ENCODE measurements at places on chromosomes 4 and X.

- DNase-seq: no peak
Measured at GRCh38 chr4:43485196-43485595, 592.7 kb downstream of the GRXCR1 start.

DNA sequence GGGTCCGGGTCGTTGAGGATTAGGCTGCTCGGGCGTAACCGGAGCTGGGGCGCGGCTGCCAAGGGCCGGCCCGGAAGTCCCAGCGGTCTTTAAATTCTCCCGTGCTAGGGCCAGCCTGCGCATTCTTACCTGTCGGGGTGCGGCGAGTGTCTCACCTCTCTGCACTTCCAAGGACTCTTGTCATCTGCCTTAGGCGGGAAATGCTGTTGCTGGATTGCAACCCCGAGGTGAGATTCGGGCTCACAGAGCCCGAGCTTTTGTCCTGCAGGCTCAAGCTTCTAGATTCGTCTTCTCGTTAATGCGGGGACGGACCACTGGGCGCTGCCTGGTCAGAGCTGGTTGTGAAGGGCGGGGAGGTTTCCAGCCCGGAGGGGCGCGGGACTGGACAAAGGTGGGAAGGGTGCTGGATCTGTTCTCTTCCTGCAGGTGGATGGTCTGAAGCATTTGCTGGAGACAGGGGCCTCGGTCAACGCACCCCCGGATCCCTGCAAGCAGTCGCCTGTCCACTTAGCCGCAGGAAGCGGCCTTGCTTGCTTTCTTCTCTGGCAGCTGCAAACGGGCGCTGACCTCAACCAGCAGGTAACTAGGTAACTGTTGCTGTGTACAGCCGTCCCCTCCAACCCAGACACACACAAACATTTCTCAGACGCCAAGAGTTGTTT is at the start of gene ANKRD37:
Gene ANKRD37 (plus strand): TSS at position 118 of the 662 bp plus-strand sequence. CDS start 83 bp downstream, at position 201.
- no peak for DNase-seq

DNA sequence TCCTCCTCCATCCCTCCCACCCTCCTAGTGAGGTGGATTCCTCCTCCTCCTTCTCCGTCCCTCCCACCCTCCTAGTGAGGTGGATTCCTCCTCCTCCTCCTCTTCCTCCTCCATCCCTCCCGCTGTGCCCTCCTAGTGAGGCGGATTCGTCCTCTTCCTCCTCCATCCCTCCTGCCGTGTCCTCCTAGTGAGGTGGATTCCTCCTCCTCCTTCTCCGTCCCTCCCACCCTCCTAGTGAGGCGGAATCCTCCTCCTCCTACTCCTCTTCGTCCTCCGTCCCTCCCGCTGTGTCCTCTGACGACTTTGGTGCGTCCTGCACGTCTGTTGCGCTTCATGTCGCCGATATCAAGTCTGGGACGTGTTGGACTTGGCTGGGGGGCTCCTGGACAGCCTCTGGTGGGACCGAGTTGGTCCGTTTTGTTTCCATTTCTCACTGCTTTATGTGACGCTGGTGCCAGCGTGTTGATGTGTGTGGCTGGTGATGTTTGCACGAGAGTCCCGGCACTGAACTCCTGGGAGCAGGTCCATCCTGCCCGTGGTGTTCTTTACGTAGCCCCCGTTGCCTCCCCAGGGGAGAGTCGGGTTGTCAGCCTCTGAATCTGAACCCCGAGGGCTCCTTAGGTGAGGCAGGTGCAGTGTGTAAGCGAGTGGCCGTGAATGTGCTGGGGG is 5.4 kb downstream of the AKAP17A start:
- DNase-seq: no peak

DNA sequence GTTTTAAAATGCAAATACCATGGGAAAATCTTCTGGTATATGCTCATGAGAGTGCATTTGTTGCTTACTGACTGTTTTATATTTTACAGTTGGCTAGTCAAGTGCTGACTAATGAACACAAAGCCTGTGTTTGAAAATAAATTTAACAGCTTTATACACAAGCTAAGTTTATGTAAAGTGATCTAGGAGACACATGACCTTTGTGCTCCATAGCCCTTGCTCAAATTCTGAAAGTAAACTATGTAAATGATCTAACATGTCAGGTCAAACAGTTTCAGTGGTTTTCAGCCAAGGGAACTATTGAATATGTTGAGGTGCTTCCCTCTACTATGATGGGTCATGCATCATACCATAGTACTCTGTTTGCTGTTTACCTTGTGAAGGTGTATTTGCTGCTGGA is 36.7 kb downstream of the DIAPH2 start:
- no peak for DNase-seq

DNA sequence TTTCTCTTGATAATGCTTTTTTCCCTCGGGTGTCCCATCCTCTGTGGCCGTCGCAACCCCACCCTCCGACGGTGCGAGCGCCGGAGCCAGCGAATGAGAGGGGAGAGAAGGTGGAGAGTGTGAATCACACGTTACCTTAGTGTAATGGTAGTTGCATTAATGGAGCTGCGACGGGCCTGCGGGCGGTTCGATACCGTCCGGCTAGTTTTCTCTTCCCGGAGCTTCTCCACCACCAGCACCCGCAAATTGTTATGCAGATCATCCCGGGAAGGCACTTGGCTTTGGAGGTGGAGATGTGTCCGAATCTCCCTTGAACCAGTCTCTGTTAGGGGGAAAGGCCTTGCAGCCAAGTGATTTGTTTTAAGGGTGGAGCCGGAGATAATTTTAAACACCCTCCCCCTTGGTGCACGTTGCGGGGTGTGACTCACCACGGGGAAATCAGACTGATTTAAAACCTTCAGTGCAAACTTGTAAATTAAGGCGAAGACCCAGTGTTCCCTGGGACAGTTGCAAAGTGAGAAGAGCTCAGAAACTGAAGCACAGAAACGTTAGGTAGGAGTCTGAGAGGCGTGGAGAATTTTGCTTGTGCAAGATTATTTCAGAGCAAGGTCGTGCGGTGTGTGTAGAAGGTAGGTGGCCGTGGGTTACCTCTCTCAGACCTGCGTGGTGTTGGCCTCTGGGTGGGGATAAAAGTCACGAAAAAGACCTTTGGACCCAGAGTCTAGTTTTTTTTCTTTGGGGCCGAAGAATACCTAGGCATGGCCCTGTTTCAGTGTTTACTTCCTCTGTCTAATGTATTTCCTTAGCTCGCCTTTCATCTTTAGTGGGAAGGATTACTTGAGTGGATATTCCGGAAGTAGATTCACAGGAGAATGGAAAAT is 1.3 kb downstream of the AFF1 start:
- DNase-seq: peak; percentile 65

DNA sequence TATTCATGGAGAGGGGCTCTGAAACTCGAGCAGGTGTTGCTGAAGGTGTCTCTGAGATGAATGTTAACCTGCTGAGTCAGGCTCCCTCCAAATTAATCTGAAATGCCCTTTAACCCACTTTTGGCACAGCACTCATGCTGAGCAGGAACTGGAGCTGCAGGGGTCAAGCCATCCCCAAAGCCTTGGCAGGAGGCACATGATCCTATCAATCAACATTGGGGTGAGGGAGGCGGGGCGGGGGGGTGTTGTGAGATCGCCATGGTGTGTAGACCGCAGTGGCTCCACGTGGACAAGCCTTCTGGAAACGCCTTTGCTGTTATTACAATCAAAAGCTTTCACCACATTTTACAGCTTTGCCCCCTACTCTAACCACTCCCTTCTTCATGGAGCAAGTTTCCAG is 16.5 kb downstream of the ENPP6 start:
- DNase-seq: no peak

- no peak for DNase-seq
Measured at GRCh38 chr4:94516067-94516466, 64.3 kb downstream of the PDLIM5 start.

GRCh38 chrX:65575022-65575421 is 40.4 kb upstream of the LAS1L start:
- no peak for DNase-seq

- no peak for DNase-seq
Measured at GRCh38 chr4:94525993-94526728, 74.4 kb downstream of the PDLIM5 start.

DNA sequence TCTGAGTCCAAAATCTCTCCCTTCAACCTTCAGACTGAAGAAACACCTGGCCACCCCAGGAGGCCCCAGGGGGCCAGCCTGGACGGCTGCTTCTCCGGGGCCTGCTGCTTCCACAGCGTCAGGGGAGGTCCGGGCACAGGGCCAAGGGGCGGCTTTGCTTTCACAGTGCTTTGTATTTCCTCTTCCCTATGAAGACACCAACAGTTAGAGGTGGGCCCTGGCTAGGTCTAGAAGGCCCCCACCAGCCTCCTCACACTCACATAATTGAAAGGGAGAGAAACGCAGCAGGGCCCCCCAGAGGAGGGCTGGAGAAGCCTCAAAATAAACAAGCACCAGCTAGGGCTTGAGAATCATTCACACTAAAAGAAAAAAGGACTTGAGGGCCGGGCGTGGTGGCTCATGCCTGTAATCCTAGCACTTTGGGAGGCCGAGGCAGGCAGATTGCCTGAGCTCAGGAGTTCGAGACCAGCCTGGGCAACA is 17.8 kb downstream of the SCD5 start:
- DNase-seq: no peak

DNA sequence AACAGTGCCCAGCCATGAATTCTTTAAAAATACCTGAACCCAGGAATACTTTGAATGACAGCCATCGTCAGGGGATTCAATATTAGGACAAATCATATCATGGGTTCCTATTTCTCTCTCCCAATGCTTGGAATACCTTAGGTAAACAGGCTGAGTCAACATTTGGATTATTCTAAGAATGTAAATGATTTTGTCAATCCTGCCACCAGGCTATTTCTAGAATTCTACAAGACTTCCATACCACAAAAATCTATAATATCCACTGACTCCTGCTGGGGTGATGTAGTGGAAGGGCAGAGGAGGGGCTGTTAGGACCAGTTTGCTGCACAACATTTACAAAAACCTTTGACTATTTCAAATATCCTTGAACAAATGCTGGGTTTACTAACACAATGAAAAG is 65.2 kb downstream of the IGFBP7 start:
- DNase-seq: no peak

GRCh38 chr4:180993244-180993836 is 1249.9 kb upstream of the TENM3 start:
- DNase-seq: no peak

DNA sequence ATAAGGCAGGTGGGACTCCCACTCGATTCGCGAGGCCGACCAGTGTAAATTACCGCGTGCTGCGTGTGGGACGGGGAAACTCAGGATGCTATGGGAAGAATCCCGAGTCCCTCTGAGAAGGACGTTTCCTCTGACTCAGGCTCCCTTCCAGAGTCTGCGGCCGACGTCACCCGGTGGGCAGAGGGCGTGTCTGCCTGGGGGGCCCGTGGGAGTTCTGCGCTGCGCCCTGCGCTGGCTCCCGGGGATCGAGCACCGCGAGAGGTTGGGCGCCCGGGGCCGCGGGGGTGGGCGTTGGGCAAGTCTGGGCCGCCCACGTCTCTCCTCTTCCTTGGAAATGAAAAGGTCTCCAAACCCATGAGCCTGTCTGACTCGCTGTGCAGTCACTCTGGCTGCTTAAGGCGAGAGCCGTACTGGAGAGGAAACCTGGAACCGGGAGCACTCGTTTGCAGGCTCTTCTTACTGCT is 568 bp downstream of the NIPAL1 start:
- no peak for DNase-seq

DNA sequence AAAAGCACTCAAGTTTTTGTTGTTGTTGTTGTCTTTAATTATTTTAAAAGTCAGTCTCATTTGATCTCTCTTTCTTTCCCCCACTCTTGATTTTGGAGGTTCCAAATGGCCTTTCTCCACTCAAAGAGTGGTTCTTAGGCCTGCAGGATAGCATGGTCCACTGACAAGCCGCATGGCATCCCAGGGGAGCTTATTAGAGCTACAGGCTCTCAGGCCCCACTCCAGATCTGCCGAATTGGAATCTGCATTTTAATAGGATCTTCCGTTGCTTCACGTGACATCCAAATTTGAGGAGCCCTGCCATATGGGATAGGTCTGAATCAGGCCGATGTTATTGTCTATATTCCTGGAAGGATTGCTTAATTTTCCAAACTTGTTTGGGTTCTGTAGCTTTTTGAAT is 72.1 kb downstream of the CPE start:
- no peak for DNase-seq

- DNase-seq: no peak
Measured at GRCh38 chr4:53040459-53040815, 178.3 kb downstream of the RASL11B start.

DNA sequence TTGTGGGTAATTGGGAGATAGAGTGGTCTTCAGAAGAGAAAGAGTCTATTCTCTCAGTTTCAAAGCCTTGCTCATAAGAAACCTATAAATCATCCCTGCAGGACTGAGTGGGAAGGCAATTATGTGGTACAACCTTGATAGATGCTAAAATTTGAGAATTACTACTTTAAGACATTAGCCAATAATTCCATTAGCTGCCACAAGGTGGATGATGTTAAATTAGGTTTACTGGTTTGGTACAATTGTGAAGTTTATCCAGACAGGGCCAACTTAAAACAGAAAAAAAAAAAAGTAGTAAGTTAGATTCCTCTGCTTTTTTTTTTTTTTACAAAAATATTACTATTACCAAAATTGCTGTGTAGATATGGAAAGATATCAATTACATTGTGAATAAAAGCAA is 73.2 kb upstream of the AMOT start:
- no peak for DNase-seq

GRCh38 chr4:151689211-151689991 is 71.4 kb downstream of the GATB start:
- no peak for DNase-seq

DNA sequence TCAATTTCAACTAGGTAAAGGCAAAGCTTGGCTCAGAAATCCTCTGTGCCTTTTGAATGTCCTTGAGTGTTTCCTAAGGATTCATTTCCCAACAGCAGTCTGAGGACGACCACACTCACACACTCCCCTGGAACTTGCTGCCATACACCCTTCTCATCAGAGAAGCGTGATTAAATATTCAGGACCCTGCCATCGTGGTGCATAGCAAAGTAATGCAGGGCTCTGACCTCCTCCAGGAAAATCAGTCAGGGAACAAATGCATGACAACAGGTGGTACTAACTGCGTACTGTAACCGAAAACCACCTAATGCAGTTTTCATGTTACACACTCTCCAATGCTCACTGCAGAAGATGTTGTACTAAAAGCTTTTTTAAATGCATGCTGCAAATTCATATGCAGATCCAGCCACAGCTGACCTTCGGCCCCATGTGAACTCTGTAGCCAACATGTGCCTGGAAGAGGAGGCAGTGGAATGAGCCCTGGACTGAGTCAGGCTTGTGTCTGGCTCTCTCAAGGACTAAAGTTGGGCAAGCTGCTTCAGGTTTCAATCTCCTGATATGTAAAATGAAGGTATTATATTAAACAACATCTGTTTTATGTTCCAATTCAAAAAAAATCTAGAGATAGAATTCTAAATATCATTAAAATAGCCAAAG is 238.3 kb downstream of the KCNIP4 start:
- no peak for DNase-seq

- no peak for DNase-seq
Measured at GRCh38 chrX:50470103-50471031, at the start of gene DGKK. Gene DGKK (minus strand): TSS chrX:50470825. CDS start chrX:50470678, 147 bp downstream.

- DNase-seq: no peak
Measured at GRCh38 chr4:3501126-3501824, 30.9 kb downstream of the LRPAP1 start.

- DNase-seq: no peak
Measured at GRCh38 chr4:151442002-151442401, 33.0 kb downstream of the FHIP1A start.

- DNase-seq: no peak
Measured at GRCh38 chr4:120144634-120145033, 78.0 kb upstream of the MAD2L1 start.

All from activated CD4-positive, alpha-beta T cell treated with anti-CD3 and anti-CD28 coated beads for 1 hour (primary cell).